A172 (cell line): ENCODE measurements at places on chromosomes 12 and 14. TPM values are rescaled to one million over a fixed set of nuclear protein-coding genes. Genes with fewer than 3 reads are reported as not detected.

PAX9 gene
- total RNA-seq: not detected in 2 replicates

DNA sequence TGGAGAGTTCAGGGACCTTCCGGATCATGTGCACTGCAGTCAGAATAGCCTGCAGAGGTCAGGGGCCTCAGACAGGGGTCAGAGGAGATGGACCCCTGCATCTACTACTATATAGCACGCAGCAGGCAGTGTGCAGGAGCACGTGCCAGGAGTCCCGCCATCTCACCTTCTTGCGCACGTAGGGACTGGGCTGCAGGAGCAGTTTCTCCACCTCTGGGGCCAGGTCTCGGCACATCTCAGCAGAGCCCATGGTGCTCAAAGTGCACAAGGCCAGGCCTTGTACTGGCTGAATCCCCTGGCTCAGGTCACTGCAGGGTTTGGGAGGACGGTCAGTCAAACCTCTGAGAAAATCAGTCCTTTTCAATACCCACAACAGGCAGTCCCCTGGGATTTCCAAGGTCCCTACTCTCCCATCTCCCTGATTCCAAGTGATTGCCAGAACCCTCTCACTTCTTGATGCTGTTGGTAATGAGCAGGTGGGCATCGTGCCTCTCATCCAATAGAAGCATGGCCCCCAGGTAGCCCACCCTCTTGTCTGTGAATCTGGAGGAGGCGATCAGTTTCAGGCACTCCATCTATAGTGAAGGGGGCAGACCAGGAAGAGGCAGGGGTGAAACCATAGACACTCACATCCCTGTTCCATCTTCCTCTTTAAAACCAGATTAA, 1.3 kb downstream of the AP1G2 start:
- no peak for DNase-seq

GRCh38 chr14:76833011-76833410, 6.8 kb downstream of the LRRC74A start:
- no peak for DNase-seq

SLC8B1 gene
- total RNA-seq: 18.2 and 21.0 TPM in 2 replicates

- no peak for DNase-seq
Measured at GRCh38 chr12:25087596-25087995, 107.4 kb downstream of the DNAI7 start.

- DNase-seq: no peak
Measured at GRCh38 chr12:80277732-80278131, 166.3 kb upstream of the PTPRQ start.

GRCh38 chr14:69819607-69820006, 22.6 kb upstream of the SLC10A1 start:
- no peak for DNase-seq

- no peak for DNase-seq
Measured at GRCh38 chr12:53560351-53560750, 53.1 kb upstream of the NPFF start.

DNA sequence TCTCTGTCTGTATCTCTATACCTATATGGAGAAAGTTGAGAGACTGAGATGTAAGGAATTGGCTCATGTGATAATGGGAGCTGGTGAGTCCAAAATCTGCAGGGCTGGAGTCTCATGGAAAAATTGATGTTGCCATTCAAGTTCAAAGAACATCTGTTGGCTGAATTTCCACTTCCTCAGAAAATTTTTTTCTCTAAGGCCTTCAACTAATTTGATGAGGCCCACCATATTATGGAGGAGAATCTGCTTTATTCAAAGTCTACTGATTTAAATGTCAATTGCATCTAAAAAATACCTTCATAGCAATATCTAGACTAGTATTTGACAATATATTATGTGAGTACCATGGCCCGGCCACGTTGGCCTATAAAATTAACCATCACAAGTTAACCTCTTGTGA, 261.4 kb downstream of the VRK1 start:
- DNase-seq: no peak

CD4 gene
- not detected in 2 replicates for total RNA-seq

- no peak for DNase-seq
Measured at GRCh38 chr12:27900920-27901879, 71.3 kb downstream of the PTHLH start.

FOXN4 gene
- total RNA-seq: not detected in 2 replicates

TOMM20L gene
- total RNA-seq: not detected in 2 replicates

GRCh38 chr12:38905480-38906351, at the start of gene CPNE8:
Gene CPNE8 (minus strand): TSS chr12:38905591. CDS start chr12:38905534, 57 bp downstream.
- no peak for DNase-seq

GRCh38 chr14:98385851-98386250, 886.1 kb downstream of the BCL11B start:
- DNase-seq: no peak

TMEM233 gene
- not detected in 2 replicates for total RNA-seq

- DNase-seq: no peak
Measured at GRCh38 chr14:80354860-80355581, 143.7 kb upstream of the DIO2 start.

GRCh38 chr14:77457115-77457521, 283 bp downstream of the VIPAS39 start:
- peak; percentile 6 for DNase-seq

DNA sequence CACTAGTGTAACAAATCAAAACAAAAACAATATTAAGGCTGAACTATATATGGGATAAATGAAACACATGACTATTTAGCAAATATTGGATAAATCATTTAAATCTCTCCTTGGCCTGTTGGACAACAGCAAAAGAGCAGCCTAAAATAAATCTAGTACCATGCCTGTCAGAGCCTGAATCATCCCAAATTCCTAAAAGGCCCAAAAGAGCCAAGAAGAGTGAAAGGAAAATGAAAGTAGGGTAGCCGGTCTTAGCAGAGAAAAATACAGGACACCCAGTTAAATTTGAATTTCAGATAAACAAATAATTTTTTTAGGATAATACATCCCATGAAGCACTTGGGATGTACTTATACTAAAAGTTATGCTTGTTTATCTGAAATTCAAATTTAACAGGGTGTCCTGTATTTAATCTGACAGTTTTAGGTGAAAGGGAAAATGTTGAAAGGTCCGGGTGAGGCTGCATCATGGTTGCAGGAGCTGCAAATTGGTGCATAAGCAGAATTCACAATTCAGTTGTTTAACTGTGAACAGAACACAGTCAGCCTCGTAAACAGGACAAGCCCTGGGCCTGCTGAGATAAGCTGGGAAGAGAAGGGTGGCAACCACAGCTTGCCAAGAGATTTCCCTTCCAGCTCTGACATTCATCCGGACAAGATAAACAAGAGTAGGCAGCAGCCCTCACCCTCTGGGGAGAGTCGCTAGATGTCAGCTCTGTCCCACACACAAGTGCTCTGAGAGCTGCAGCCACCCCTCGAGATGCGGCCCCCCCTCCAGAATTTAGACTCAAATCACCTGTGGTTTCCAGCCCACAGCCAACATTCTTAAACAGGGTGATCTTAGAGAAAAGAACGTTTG, 30.3 kb downstream of the DMAC2L start:
- peak; percentile 77 for DNase-seq

ZFHX2 gene
- 0.29 TPM in 2 replicates for total RNA-seq

GRIP1 gene
- total RNA-seq: not detected in 2 replicates

CORO1C gene
- total RNA-seq: 127 and 166 TPM in 2 replicates

- no peak for DNase-seq
Measured at GRCh38 chr12:122350141-122350848, 72.2 kb downstream of the CLIP1 start.

TPPP2 gene
- total RNA-seq: not detected in 2 replicates
